Right hindlimb (tissue), 1 donor: ENCODE measurements at places on chromosomes 1 and 21.

DNA sequence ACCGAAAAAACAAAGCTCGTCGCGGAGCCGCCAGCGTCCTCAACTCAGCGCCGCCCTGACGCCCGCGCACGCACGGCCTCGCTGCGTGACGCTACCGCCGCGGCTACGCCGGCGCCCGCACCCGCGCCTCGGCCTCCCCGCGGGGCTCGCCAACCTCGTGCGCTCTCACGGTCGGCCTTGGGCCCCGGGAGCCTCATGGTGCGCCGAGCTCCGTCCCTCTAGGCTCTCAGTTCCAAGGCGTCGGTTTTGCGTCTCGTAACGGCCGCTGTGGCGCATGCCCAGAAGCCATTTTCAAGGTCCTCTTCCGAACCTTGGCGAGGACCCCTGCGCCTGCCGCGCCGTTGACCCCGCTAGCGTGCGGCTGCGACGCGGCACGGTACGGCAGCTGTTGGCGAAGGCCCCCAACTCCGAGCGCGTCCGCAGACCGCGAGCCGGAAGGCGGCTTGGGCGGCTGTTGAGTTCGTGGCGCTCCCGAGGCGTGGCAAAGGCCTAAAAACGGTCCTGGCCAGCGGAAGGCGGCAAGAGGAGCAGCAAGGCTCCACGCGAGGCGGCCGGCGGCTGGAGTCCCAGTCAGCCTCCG lies at the start of gene HENMT1:
TSS of gene HENMT1 (minus strand) at position 64 of the 580 bp plus-strand sequence. CDS start 1,209 bp downstream, outside the sequence.
- DNase-seq, result peak; percentile 86

DNA sequence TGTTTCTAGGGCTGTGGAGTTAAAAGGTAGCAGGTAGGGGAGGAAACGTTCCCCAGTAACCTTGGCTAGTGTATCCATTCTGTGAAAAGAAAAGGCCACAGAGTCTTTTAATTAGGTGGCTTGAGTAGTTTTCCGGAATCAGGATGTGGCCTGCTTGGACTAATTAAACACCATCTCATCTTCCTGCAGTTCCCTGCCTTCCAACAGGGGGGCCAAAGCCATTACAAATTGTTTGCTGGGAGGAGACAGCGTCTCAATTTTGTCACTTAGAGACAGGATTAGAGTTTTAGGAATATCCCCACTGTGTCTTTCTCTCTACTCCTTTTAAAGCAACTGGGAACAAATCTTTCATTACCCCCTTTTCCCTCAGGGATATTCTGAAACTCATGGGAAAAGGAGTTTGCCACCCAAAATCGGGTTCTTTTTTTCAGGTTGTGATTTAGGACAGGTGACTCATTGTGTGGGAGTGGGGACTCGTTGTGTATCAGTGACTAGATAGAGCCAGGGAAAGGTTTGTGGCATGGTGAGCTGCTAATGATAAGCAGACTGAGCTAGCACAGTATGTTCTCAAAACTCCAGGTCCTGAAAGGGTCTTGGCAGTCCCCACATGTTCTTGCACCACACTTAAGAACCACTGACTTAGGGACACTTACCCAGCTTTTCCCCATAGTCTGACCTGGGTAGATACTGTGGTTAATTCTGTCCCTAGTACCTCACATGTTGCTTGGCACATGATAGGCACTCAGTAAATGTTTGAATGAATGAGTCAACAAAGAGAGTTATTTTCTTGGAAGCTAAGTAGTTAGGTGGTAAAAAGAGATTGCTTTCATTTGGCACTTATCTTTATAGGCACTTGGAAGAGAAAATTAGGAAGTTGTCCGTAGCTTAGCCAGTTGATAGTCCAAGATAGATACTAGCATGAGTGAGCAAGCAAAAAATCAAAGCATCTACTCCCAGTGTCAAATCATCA lies 22.5 kb downstream of the INTS3 start:
- no peak for DNase-seq

GRCh38 chr1:167118188-167118587 lies 24.3 kb downstream of the STYXL2 start:
- DNase-seq, result no peak

GRCh38 chr1:88873737-88874349 lies 17.5 kb downstream of the GTF2B start:
- no peak for DNase-seq

DNA sequence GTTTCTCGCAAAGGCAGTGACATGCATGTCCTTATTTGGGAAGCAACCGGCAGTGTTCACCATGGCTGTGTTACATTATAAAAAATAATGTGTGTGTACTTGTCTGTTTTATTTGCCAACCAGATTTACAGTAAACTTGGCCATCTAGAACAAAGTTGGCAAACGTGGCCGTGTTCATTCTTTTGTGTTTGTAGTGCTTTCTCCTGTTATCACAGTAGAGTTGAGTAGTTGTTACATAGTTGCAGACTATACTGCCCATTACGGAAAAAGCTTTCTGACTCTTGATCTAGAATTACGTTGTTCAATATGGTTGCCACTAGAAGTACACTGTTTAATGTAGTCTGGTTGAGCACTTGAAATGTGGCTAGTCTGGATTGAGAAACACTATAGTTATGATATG lies 19.4 kb downstream of the SOAT1 start:
- DNase-seq, result no peak

DNA sequence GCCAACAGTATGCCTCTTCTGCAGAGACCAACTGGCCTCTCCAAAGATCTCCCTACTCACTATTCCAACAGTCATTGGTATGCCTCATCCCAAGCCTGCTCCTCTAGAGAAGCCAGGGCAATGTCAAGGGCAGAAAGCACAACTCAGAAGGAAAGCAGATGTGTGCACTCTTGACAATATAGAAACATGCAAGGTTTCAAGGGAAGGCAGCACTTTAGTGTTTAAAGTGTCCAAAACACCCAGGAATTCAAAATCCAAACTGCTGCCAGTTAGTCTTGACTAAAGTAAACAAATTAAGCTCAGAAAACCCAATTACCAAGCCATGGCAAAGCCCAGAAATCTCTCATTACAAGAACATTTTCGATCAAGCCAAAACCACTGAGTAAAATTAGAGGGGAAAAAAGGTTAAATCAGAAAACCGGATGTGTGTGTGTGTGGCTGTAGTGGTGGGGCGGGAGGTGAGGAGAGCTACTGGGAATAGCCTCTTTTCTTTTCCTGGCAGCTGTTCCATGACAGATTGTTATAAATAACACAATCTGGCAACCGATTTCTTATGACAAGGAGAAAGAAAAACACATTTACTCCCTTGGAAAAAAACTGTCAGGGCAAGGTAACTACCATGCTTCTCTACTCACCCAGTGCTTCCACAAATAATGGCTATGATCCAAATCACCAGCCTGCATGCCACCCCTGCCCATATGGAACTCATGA lies 39.2 kb downstream of the EIF2B3 start:
- DNase-seq, result peak; percentile 72

DNA sequence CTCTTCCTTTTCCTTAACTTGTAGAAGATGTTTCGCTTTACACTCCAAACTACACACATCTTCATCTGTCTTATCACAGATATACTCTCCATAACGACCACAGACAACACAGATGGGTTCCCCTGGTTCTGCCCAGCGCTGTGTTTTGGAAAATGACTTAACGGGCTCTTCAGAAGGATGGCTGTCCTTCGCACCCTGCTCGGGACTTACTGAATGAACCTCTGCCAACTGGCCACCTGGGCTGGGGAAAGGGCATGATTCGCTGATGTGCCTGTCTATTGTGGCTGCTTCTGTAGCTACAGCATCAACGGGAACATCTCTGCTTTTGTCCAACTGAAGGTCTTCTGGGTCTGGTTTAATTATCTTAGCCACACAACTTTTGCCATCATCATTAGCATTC lies 3.4 kb downstream of the DDX59 start:
- no peak for DNase-seq

DNA sequence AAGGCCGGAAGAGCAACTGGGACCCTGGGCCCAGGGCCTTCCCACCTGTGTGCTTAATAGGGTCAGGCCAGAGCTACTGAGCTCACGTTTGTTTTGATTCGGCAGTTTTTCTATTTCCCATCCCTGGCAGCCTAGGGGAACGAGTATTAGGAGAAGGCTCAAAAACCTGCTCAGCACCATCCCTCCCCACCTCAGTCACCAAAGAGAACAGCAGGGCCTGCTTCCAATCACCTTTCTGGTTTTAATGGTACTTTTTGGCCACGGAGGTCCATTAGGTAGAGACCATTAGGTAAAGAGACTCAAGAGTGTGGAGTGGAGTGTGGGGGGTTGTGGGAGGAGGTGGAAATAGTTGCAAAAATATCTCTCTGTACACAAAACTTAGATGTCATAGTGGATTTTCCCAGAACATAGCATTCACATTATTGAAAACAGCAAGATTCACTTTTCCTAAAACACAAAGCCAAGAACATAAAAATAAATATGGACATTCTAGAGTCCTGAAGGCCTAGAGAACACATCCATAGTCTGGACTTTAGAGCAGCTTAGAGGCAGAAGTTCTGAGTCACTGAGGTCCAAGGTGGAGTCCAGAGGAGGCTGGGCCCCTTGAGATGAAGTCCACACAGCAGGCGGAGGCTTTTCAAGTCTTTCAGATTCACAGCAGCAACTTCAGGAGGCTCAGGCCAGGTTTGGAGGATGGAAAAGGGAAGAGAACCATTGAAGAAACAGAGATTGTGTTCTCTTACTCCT lies 19.5 kb downstream of the NUAK2 start:
- no peak for DNase-seq

- DNase-seq, result no peak
Observed at GRCh38 chr1:221704306-221704705, 37.6 kb downstream of the DUSP10 start.
